ENCODE measurements at places on chromosomes 3 and 15. TPM values are rescaled to one million over a fixed set of nuclear protein-coding genes. Genes with fewer than 3 reads are reported as not detected.

DNA sequence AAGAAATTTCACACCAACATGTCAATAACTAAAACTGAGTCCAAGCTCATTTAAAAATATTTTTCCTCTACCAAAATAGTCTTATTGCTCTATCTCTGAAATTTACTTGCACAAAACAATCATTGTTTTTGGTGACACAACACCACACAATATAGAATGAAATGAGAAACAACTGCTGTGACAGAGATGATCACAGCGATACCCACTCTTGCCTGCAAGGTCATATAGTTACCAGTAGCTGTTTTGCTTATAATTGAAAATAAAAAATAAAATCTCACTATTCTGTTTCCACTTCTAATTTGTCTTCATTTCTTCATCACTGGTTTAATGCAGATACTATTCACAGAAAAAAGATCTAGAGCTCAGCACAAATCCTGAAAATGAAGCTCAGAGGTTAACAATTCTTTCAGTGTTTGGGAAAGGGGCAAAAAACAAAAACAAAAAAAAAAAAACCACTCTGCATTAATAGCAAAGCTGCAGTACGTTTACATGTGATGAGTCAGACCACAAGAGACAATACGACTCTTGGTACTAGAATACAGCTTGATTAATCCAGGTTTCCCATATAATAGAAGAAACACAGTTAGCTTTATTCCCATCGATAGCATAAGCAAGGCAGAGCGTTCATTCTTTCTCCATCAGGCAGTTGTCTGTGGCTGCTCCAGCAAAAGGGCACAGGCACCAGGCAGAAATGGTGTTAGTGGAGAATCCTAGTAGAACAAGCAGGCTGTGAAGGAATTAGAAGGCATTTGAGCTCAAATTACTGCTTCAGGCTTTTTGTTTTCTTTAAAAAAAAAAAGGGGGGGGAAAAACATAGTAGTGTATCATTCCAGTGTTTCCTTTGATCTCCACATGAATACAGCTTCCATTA, 773 bp downstream of the ANKRD28 start:
- no peak for DNase-seq

Gene TEX55
- total RNA-seq, result not detected

- no peak for DNase-seq
Observed at GRCh38 chr3:46888705-46889104, 11.2 kb downstream of the PTH1R start.

DNA sequence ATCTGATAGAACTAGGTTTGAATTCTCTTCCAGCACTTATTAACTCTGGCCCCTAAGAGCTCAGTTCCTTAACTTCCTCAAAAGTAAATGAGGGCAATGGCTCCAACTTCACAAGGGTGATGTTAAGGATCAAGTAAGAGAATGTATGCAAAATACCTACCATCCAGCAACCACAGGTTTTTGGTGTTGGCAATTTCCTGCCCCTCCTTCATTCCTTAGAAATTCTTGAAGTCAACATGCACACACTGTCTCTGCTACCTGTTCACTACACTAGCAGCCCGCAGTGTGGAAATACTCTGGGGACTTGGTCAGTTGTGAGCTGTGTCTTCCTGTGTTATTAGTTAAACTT, 5.0 kb downstream of the ZBED2 start:
- DNase-seq, result no peak

GRCh38 chr15:75229191-75230015, 27.7 kb downstream of the C15orf39 start:
- DNase-seq, result no peak

- DNase-seq, result no peak
Observed at GRCh38 chr3:180749796-180750195, 70.5 kb upstream of the CCDC39 start.

DNA sequence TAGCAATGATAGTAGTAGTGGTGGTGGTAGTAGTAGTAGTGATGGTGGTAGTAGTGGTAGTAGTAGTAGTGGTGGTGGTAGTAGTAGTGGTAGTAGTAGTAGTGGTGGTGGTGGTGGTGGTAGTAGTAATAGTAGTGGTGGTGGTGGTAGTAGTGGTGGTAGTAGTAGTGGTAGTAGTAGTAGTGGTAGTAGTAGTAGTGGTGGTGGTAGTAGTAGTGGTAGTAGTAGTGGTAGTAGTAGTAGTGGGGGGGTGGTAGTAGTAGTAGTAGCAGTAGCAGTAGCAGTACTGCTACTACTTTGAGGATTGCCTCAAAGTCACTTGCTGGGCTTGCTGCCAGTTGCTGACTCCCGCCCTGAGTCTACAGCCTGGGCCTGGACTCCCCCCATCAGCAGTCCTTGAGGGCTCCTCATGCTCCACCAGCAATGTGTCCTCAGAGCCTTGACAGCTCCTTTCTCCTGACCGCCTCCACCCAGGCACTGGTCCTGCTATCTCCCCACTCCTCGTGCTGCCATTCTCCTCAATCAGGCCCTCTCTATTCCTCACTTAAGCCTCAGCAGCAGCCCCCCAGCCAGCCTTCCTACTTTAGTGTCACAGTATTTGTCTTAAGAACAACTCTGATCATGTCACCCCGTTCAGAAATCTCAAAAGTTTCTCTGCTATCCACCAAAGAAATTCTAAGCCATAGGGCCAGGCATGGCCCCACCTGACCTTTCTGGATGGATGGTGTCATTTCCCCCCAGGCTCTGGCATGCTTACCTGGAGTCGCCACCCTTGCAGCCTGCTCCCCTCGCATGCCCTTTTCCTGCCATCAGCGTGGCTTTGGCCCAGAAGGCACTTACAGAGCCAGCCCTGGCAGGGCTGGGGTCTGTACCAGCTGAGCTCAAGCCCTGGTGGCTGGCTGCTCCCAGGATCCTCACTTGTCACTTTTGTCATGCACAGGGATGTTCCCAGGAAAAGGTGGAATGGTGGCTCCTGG, 45.6 kb downstream of the DLEC1 start:
- DNase-seq, result no peak

Gene CHDH
- 10.6 TPM for total RNA-seq

DNA sequence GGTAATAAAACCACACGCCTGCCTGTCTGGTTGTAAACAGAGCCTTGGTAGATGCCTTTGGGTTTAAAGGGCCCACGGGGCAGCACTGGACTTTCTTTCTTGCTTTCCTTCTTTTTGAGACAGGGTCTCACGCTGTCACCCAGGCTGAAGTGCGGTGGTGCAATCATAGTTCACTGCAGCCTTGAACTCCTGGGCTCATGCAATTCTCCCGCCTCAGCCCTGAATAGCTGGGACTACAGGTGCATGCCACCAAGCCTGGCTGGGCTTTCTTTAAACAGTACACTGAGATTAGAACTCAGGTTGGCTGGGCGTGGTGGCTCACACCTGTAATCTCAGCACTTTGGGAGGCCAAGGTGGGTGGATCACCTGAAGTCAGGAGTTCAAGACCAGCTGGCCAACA, 42.2 kb downstream of the POC1A start:
- no peak for DNase-seq

- DNase-seq, result no peak
Observed at GRCh38 chr15:55360256-55360655, 41.2 kb downstream of the PIGB start.

DNA sequence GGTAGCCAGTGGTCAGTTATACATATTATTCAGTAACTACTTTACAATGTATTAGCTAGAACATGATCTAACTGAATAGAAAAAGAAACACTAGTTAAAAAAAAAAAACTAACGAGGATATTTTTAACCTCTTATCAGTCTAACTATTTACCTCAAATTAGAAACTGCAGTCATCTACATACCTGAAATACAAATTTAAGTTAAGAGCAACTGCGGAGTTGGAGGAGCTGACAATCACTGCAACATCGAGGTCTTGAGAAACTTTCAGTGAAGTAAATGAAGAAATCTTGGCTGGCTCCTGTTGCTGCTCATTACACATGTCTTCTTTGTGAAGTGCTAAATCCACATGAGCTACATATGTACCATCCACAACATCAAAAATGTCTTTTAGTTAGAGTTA, 6.5 kb downstream of the SPG11 start:
- no peak for DNase-seq

GRCh38 chr15:70882361-70882760, 9.9 kb downstream of the THAP10 start:
- DNase-seq, result no peak

DNA sequence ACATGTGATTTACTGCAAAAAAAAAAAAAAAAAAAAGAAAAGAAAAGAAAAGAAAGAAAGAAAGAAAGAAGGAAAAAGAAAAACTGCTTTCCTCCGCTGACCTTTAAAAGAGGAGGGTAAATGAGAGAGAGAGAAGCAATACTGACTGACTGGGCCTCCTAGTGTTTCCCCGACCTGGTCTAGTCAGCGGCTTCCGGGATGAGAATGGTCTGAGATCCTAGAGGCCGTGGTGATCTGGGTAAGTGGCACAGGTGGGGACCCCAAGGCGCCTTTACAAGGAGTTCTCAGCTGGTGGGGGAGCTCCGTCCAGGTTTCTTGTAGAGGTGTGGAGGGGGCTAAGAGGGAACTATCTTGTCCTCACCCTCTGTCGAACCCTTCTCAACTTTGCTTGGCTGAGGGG, 223.1 kb downstream of the MEIS2 start:
- DNase-seq, result no peak

Gene SUSD5
- 1.6 TPM for total RNA-seq

DNA sequence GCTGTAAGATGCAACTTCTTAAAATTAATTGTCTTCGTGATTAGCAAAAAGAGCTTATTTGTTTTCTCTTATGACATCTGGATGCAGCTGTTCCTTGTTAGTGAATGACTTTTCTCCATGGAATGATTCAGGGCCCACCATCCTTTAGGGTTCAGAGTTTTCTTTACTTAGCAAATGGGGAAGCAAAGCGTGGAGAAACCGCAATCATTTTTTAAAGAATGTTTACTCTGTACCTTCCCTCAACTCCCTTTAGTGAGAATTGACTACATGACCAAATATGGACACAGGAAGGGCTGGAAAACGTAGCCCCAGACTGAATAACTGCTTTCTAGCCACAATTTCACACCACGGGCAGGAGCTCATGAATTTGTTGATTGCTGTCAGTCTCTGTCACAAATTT, 130.1 kb downstream of the EDEM1 start:
- no peak for DNase-seq

DNA sequence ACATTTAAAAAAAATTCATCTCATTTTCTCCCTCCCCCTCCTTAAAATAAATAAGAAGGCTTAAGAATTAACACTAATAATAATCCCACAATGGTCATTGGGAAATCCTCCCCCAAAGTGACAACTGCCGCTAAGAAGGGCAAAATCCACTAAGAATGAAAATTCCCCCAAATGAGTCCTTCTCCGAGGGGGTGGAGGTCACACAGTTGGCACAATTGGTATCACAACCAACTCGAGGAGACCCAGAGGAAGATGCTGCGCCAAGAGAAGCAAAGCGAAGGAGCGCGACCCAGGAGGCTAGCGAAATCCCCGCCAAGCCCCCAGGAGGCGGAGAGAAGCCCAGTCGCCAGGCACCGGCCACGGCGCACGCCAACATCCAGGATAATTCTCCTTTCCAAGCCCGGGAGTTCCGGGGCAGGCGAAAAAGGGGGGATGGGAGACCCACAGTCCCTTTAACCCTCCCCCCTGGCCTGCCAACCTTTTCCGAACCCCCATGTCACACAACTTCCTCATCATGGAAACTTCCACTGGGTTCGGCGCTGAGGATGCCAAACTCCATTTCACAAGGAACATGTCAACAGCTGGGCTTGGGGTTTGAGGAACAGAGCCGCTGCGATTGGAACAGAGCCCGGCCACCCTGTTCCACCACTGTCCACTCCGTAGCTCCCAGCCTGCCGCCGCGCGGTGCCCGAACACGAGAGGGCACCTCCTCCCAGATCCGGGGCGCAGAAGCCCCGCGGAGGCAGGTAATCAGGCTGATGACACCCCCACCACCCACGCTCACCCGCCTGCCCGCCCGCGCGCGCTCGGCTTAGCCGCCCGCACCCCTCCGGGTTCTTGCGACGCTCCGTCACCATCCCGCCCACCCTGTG, 668 bp downstream of the THRB start:
- peak; percentile 52 for DNase-seq

DNA sequence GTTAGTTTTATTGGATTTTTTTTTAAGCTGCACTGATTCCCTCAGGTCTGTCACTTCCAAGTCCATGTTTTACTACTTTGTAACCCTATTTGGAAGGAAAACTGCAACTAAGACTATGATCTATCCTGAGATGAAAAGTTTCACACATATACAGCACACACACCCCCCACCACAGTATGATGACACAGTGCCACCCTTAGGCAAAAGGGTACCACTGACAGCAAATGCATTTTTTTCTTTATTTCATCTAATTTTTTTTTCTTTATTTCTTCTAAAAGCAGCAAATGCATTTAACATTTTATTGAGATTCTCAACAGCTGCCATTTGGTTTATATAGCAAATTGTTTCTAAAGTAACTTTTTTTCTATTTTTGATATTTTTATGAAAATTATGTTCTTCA, 21.2 kb downstream of the NGRN start:
- DNase-seq, result no peak

Gene POLQ
- total RNA-seq, result 16.8 TPM

DNA sequence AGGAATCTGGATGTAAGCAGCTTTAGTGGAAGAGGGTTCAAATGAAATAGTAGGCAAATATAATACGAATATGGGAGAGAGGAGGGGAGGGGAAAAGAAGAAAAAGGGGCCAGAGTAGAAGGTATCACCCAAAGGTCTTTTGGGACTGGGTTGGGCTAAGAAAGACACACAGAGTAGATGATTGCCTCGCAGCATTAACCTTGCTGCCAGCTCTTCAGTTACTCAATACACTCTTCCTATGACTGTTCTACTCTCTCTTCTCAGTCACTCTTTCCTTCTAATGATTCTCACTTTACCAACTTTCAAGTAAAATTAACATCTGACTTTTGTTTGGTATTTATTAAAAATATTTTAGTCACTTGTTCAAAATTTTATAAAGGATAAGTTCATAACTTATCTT, 52.8 kb downstream of the CLASP2 start:
- DNase-seq, result no peak

DNA sequence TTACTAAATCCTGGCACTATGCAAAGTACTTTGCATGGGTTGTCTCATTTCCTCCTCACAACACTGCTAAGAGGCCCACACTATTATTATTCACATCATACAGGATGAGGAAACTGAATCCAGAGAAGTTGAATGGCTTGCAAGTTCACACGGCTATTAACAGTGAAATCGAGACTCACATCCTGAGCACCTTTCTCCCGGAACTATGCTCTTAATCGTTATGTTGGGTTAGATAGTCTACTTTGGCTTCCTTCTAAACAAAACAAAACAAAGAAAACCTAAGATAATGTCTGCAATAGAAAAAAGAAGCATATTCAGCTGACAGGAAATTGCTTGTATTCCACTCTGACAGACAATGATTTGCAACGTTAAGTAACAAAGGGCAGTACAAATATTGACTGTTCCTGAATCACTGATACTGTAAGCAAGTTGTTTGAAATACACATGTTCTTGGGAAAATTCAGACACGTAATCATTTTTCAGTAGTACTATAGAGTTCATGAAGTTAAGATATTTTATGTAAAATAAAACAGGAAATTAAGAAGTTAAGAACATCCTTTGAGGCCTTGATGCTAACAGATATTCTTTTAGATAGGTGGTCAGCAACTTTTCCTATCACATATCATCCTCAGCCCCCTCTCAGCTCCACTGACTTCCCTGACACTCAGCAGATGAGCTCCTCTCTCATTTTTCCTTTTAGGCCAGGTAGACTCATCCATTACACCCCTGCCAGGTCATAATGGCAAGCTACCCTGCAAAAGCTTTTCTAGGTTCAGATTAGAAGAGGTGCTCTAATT, 40.7 kb downstream of the C2CD4B start:
- no peak for DNase-seq

Data from WTC11 (cell line).